Non-pigmented ciliary epithelial cell (primary cell): ENCODE measurements at places on chromosomes 5 and 9.

DNA sequence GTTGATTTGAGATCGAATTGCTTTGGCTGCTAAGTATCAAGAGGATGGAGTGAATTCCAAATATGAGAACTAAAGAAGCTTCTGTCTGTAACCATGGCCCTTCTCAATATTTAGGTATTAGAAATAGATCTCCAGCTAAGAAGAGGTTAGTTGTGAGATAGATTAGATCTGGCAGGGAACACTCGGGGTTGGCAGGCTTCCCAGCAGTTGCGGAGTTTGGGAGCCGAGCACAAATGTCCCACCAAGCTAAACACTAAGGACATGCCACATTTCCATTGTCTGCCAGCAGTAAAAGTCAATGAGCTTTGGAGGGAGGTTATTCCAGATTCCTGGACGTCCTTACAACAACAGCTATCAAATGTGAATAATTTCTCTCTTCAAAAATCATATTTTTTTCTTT, 85.8 kb downstream of the TAF11L14 start:
- DNase-seq, result no peak

DNA sequence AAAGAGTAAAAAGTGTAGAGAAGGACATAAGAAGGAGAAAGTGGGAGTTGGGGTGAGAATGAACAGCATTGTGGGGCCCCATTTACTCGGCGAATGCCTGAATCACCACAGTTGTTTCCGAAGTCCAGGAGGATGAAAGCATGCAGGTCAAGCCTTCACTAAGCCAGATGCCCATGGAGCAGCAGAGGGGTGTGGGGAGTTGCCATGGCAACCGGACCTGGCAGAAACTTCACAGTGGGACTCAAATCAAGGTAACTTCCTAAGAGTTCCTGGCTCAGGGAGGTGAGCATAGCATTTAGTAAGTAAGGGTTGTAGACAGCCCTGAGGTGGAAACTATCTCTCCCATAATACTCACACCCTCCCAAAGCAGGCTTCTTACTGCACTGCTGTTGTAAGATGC, 357.1 kb downstream of the TRIM32 start:
- no peak for DNase-seq

DNA sequence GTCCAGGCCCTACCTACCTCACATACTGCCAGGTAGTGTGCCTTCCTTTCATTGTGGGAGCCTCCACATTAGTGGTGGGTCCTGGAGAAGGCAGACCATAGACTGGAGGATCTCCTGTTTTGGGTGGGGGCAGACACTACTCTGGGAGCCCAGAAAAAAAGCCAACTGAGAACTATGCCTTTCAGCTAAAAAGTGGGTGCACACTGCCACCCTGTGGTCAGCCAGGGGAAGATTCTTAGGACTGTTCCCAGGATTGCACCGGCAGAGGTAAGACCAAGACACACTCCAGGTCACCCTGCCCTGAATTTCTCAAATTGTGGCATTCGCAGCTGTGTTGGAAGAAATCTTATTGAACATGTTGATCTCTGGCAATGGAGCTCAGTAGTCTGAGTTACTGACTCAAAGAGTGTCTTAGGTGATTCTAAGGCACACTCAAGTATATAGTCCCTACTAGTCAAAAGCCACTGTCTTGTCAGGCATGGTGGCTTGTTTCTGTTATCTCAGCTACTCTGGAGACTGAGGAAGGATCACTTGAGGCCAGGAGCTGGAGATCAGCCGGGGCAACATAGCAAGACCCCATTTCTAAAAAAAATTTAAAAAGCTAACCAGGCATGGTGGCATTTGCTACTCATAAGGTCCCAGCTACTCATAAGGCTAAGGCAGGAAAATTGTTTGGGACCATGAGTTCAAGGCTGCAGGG, 3.6 kb downstream of the SIGMAR1 start:
- peak; percentile 26 for DNase-seq

GRCh38 chr9:74281674-74282073, 215.5 kb upstream of the RORB start:
- DNase-seq, result no peak

DNA sequence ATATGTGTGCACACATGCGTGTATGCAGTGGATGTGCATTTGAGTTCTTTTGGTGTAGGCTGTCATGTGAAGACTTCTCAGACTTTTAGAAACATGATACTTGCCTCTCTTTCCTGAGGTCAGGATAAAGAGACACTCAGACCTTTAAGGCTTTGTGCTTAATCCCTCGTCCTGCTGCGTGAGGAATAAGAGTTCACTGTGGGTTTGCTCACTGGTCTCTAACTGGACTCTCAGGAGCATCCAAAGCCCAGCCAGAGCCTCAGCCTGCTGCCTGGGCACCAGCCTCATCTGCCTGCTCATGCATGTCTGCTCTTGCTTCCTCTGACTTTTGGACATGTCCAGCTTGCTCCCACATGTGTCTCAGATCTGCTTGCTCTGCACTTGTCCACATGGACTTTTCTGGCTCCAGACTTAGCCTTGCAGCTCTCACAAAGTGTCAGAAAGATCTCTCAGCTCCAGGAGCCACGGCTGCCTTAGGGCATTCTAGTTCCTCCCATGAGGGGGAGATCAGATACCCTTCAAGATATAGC, 65.1 kb upstream of the ZNF366 start:
- no peak for DNase-seq

DNA sequence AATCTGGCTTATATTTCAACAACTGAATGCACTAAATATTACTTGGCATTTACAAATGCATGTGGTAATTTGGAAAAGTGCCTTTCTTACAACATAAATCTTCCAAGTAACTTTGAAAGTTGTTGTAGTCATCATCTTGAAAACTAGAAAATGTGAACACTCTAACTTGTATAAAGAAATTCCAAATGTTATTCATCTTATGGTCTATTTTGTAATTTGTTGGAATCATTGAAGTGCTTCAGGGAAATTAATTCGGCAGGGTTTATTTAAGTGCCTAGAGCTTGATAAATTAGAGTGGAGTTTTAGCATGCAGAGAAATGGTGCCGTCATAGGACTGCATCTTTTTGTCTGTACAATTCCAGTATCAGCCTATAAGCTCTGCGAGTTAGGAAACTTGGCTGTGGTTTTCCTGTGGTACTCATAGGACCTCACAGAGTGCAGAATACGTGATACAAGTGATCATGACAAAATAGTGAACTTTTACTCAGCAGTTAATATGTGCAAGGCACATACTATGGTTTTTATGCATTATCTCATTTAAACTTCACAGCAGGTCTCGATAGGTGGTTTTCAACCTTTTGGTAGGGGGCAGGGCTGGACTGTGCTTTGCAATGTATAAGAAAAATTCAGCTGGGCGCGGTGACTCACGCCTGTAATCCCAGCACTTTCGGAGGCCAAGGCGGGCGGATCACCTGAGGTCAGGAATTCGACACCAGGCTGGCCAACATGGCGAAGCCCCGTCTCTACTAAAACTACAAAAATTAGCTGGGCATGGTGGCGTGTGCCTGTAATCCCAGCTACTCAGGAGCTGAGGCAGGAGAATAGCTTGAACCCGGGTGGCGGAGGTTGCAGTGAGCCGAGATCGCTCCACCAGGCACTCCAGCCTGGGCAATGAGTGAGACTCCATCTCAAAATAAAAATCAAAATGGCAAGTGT, 79.6 kb downstream of the RAI14 start:
- no peak for DNase-seq
